ENCODE measurements at places on chromosomes 7 and 10.

DNA sequence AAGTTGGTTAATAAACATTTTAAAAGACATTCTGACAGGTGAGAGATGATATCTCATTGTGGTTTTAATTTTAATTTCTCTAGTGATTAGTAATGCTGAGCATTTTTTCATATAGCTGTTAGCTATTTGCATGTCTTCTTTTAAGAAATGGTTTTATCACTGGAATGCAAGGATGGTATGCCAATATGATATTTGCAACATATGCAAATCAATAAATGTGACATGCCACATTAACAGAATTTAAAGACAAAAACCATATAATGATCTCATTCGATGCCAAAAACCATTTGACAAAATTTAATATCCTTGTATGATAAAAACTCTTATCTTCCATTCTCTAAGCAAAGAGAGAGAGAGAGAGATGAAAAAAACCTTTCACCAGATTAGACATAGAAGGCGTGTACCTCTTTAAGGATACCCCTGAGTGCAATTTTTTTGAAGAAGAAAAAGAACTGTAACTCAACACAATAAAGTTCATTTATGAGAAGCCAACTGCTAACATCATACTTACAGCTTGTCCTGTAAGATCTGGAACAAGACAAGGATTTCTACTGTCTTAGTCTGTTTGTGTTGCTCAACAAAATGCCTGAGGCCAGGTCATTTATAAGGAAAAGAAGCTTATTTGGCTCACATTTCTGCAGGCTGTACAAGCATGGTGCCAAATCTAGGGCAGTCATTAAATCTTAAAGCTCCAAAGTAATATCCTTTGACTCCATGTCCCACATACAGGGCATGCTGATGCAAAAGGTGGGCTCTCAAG, 39.7 kb upstream of the ZMYND11 start:
- DNase-seq: no peak

- DNase-seq: no peak
Measured at GRCh38 chr7:115346685-115347084, 424.8 kb downstream of the MDFIC start.

- no peak for DNase-seq
Measured at GRCh38 chr7:151863386-151864079, 13.4 kb downstream of the PRKAG2 start.

DNA sequence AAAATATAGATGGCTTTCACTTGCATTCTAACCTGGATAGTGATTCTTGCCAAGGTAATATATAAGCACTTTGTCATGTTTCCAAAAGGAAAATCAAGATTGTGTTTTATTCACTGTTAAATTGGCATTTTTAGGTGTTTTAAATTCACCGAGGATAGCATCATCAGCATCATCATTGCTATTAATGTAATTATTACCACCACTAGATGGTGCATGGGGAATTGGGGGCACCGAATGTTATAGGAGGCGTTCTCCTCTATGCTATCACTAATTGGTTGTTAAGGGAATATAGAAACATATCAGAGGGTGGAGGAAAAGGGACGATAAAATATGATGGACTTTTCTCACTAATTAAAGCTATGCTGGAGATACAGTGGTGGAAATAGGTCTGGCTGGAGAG, 95.5 kb downstream of the CELF2 start:
- DNase-seq: no peak

GRCh38 chr7:117402109-117402508, 25.2 kb downstream of the ASZ1 start:
- DNase-seq: no peak

GRCh38 chr10:88932539-88933256, 19.9 kb downstream of the ACTA2 start:
- DNase-seq: peak; percentile 12

GRCh38 chr10:118974951-118975350, 54.6 kb upstream of the NANOS1 start:
- DNase-seq: no peak

- no peak for DNase-seq
Measured at GRCh38 chr7:80876894-80877414, 41.9 kb downstream of the SEMA3C start.

GRCh38 chr7:119720541-119720940, 552.4 kb upstream of the KCND2 start:
- no peak for DNase-seq

- DNase-seq: no peak
Measured at GRCh38 chr7:118005026-118005425, 131.8 kb upstream of the CTTNBP2 start.

DNA sequence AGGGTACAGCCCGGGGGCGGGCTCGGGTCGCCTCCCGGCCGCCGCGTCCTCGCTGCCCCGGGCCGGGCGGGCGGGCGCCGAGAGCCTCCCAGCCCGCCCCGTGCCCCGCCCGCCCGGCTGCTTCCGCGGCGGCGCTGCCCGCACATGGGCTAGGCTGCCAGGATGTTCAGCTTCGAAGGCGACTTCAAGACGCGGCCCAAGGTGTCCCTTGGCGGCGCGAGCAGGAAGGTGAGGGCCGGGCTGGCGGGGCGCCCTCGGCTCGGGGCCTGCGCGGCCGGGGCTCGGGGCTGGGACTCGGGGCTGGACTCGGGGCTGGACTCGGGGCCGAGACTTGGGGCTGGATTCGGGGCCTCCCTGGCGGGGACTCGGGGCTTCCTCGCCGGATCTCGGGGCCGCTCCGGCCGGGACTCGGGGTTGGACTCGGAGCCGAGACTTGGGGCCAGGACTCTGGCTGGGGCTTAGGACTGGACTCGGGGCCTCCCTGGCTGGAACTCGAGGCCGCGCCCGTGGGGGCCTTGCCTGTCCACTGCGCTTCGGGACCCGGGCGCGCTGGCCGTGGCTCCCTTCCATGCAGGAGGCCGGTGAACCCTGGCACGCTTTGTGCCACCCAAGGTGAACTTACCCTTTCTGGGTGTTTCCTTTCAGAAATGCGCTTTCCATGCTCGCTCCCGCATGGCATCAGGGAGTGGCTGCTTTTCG, 534 bp downstream of the UBE3C start:
- peak; percentile 6 for DNase-seq

GRCh38 chr10:26440088-26440470, 1.9 kb downstream of the APBB1IP start:
- no peak for DNase-seq

DNA sequence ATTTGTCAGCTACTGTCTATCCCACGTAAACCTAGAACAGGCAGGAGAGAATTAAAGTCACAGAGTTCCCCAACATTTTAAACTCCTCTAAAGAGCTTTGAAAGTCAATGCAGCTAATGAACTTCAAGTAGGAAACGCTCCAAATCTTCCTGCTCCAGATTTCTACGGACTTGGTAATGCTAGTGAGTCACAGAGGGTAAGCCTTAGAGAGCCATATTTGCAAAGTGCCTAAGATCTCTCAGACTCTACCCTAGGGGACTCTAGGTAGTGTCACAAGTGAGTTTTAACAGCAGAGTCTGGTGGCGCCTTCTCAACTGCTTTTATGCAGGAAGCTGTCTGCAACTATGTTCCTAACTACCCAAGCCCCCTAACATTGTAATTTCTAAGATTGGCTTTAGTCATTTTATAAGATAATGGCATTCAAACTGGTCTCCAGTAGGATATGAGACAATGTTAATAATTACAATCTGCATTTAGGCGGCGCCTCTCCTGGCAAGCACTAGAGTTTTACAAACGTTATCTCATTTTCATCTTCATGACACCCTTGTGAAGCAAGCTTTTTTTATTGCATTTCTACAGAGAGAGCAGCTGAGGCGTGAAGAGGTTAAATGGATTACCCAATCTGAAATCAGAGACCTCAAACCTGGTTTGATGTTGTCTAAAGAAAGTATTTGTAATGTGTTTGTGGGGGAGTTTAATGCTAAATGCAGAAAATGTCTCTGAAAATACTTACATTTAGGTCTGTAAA, 22.0 kb upstream of the FZD1 start:
- DNase-seq: no peak

DNA sequence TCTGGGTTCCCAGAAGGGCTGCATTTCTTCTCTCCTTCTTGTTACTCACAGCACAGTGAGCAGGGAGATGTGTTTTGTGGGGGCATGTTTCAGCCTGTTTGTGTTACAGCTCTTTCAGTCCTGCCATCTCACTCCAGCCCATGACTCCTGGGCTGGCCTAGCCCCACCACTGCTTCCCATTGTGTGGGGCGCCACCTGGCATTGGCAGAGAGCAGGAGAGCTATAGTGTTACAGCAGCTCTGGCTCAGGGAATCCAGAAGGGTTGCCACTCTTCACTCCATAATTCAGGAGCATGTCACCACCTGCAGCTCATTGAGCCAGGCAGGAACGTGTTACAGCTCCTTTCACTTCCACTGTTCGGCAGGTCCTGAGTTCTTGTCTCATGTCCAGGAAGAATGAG, 30.0 kb downstream of the CLDN12 start:
- no peak for DNase-seq

- no peak for DNase-seq
Measured at GRCh38 chr7:290554-291372, 793 bp downstream of the FOXL3 start.

GRCh38 chr7:152313831-152314604, 121.8 kb downstream of the KMT2C start:
- DNase-seq: no peak

GRCh38 chr10:69652111-69652856, 22.2 kb downstream of the FAM241B start:
- no peak for DNase-seq

DNA sequence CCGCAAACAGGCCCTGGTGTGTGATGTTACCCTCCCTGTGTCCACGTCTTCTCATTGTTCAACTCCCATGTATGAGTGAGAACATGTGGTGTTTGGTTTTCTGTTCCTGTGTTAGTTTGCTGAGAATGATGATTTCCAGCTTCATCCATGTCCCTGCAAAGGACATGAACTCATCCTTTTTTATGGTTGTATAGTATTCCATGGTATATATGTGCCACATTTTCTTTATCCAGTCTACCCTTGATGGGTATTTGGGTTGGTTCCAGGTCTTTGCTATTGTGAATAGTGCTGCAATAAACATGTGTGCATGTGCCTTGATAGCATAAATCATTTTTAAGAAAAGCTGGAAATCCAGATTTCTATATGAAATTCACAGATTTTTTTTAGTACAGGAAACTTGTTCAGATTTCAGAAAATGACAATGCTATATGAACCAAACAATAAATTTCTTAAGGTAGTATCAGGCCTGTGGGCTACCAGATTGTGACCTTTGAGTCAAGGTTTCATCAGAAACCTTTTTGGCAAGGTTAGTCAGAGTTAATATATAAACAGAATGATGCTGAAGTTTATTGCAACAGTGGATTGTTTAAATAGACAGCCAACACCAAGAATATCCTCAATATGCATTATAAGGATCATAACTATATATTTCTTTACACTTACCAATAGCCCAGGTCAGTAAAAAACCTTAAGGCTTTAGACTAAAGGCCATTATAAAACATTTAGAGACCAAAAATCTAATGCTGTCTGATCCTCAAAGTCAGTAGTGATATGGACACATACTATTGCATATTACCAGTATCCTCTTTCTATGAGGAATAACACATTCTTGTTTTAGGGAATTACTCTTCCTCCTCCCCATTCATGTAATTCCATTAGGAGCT, 68.7 kb upstream of the PAPSS2 start:
- no peak for DNase-seq

GRCh38 chr7:148883266-148884048, 634 bp downstream of the EZH2 start:
- peak; percentile 31 for DNase-seq

GRCh38 chr7:94303118-94303517, 91.6 kb upstream of the COL1A2 start:
- no peak for DNase-seq

- no peak for DNase-seq
Measured at GRCh38 chr7:128915271-128915819, 4.8 kb upstream of the KCP start.

GRCh38 chr7:51961804-51962203, 645.2 kb upstream of the COBL start:
- no peak for DNase-seq

GRCh38 chr7:88628363-88629085, 131.0 kb upstream of the ZNF804B start:
- DNase-seq: no peak

DNA sequence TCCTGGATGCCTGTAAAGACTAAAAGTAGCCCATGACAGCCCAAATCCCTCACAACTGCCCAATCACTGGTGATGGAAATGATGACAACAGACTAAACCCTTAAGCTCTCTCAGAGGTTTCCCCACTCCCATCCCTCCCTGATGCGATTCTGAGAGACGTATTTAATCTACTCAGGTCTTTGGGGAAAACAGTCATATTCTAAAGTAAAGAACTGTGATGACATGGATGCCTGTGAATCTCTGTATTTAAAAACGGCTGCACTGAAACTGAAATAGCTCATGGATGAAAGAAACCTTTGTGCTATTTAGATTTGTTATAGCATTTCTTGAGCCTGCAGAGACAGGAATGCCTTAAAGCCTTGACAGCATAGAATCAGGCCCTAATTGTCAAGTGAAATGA, 28.5 kb downstream of the VPS41 start:
- DNase-seq: no peak

GRCh38 chr10:69459101-69459790, 8.0 kb downstream of the TSPAN15 start:
- no peak for DNase-seq

DNA sequence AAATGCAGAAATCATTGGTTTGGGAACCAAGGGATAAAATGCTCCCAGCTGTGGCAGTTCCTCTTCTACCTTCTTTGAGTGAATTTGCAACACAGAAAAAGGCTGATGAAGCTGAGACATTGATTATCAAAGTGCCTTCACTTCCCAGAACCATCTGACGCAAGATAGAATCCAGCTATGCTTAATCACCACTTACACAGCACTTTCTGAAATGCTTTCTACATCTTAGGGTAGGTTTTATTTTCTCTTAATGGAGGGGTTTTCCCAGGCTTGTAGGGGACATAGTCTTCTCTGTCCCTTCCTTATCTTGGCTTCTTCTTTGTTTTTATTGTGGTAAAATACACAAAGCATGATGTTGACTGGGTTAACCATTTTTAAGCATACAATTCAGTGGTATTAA, 332.6 kb upstream of the ZNF32 start:
- no peak for DNase-seq

GRCh38 chr10:73506491-73506890, 10.7 kb upstream of the PPP3CB start:
- DNase-seq: no peak

GRCh38 chr10:97355571-97355975, 21.0 kb upstream of the FRAT2 start:
- DNase-seq: no peak

GRCh38 chr7:30564243-30564892, 30.3 kb upstream of the GARS1 start:
- peak; percentile 61 for DNase-seq

GRCh38 chr10:71207578-71207977, 4.8 kb upstream of the UNC5B start:
- no peak for DNase-seq

DNA sequence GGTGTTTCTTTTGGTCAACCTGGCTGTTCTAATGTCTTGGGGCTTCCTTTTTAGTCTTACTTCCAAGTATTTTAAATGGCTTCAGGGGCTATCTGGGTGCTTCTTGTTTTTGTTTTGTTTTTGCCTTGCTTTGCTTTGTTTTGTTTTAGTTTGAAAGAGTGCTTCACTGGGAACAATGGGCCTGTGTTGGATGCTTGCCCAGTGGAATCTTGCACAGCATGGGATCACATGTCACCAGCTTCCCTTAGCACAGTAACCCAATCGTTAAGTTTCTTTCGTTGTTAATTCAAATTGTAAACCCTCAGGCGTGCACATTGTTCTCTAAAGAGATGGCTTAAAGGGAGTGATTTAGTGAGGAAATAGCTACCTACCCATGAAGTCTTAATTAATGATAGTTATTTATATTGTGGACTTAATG, 8.9 kb downstream of the COL17A1 start:
- DNase-seq: no peak

GRCh38 chr10:21732067-21732772, 198.2 kb downstream of the MLLT10 start:
- DNase-seq: peak; percentile 15

GRCh38 chr7:18508443-18509427, 13.2 kb downstream of the HDAC9 start:
- no peak for DNase-seq
